ENCODE measurements at places on chromosomes 2 and 18.

DNA sequence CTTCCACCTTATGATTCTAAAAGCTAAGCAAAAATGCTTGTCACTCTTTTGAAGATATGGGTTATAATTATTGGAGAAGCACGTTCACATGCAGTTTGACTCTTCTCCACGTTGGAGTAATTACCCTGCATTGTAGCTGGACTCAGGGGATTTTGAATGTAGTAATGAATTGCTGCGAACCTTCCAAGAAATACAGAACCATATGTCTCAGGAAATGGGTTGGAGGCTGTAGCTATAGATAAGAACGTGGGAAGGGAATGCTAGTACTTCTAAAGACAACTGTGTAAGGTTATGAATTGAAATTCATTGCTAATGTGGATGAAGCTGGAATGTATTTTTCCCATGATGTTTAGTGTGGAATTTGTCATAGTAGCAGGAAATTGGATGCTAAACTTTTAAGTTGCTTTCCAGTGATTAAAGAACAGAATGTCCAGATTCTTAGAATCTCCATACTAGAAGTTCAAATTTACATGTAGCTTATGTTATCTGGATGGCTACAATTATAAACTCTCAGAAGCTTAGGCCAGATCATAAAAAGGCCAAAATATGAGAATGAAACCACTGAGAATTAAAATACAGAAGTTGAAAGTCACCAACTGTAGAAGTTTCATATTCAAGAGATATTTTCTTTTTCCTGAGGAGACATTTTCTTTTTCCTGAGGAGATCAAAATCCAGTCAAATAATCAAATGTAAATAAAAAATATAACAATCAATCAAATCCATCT, 27.3 kb upstream of the SPOPL start:
- DNase-seq: no peak

DNA sequence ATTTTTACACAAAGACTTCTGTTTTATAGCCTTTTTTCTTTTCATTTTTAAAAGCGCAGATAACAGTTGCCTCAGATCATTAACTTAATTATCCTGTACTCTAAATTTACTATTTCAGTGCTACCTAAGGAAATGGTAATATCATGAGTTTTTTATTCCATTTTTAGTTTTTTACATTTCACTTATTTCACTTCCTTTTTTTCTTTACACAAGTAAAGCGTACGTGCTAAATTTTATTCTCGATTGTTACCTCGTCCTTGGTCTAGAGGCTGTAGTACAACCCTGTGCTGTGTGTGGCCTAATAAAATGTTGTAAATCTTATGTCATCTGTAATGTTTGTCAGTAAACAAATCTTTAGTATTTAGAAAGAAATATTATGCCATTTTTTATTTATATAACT, 49.2 kb downstream of the CRIM1 start:
- no peak for DNase-seq

GRCh38 chr2:170123593-170123992, 54.4 kb upstream of the MYO3B start:
- DNase-seq: no peak

- peak; percentile 80 for DNase-seq
Measured at GRCh38 chr2:174117951-174118930, 130.1 kb downstream of the OLA1 start.

GRCh38 chr18:11883153-11883552, 25.0 kb downstream of the MPPE1 start:
- no peak for DNase-seq

DNA sequence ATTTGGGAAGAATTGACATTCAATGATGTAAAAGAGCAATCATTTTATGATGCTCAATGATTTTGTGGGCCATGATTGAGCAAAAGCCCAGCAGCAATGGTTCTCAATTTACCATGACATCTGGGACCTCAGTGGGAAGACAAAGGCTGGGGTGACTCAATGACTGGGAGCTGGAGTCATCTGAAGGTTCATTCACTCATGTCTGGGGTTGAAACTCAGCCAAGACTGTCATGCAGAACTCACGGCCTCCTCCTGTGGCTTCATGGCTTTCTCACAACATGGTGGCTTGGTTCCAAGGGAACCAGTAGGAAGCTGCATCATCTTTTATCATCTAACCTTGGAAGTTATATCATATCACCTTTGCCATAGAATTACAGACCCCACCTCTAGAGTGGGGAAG, 45.1 kb upstream of the CD226 start:
- DNase-seq: no peak

DNA sequence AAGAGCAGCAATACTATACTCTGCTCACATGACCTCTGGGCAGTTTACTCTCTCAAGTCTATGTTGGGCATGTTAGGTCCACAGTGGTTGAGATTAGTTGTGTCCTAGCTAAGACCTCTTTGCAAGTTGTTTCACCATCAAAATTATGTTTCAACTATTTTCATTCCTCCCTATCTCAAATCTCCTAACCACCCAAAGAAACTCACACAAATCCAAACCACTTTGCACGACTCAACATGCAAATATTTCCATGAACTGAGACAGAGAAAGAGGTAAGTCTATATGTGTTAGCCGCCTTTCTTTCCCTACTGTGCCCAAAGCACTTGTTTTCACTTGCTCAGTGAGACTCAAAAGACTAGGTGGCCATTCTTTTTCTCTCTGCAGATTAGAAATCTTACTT, 546.8 kb downstream of the TNS1 start:
- DNase-seq: no peak

DNA sequence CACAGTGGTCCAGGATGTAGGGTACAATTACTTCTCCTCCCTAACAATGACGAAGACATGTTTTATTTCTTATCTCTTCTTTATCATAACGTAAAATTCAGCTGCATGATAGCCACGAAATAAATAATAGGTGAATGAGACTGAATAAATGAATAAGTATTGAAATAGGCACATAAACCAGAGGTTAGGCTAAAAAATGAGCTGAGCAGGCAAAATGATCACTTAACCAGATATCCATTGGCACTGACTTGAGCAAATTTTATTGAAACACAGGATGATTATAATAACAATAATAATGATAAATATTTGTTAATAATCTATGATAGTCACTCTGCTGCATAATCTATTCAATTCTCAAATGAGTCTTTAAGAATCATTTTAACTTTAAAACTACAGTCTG, 506.9 kb upstream of the ZNF804A start:
- no peak for DNase-seq

- peak; percentile 39 for DNase-seq
Measured at GRCh38 chr2:145984580-145984979, 1464.7 kb upstream of the ZEB2 start.

DNA sequence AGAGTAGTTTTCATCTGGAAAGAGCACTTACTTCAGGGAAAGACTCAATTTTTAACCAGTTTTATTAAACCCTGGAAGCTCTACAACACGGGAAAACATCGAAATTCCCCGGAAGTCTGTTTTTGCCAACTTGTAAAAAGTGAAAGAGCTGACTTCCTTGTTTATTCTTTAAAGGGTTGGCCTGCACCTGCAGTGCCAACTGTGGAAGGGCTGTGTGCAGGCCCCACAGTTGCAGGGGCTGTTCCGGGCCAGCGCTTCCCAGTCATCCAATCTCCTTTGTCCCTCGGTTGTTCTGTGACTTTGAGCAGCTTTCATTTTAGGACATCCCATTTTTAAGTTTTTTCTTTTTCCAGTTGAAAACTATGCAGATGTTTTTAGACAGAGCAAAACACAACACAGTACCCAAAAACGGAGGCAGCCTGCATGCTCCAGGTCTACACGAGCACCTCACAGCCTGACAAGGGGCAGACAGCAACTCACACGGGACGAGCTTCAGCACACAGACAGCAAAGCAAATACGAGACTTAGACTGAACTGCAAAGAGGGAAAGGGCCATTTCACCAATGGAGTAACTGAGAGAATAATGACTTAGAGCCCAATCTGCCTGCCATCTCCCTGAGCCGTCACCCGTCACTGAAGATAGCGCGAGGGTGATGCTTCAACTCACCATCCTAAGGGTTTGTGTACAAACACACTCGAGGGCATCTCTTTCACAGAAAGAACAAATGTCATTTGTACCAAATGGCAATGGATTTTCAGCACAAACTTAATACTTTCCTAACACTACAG, 70.6 kb downstream of the EMILIN2 start:
- DNase-seq: no peak

GRCh38 chr2:70826696-70827350, 6.4 kb upstream of the CLEC4F start:
- no peak for DNase-seq

DNA sequence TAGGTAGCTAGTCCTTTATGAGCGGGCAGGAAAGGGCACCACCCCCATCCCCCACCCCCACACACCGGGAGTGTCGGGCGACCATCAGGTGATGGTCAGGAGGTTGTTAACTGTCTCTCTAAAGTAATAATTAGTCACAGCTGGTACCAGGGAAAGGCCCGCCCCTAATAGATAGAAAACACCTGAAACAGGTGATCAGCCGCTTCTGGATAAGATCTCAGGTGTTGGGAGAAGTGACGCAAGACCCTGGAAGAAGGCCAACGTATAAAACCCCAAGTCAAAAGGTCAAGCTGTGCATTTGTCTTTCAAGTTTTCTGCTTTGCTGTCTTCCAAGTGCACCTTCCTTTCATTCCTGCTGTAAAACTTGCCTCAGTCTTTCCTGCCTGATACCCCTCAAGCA, 59.6 kb upstream of the LINC00305 start:
- DNase-seq: no peak

DNA sequence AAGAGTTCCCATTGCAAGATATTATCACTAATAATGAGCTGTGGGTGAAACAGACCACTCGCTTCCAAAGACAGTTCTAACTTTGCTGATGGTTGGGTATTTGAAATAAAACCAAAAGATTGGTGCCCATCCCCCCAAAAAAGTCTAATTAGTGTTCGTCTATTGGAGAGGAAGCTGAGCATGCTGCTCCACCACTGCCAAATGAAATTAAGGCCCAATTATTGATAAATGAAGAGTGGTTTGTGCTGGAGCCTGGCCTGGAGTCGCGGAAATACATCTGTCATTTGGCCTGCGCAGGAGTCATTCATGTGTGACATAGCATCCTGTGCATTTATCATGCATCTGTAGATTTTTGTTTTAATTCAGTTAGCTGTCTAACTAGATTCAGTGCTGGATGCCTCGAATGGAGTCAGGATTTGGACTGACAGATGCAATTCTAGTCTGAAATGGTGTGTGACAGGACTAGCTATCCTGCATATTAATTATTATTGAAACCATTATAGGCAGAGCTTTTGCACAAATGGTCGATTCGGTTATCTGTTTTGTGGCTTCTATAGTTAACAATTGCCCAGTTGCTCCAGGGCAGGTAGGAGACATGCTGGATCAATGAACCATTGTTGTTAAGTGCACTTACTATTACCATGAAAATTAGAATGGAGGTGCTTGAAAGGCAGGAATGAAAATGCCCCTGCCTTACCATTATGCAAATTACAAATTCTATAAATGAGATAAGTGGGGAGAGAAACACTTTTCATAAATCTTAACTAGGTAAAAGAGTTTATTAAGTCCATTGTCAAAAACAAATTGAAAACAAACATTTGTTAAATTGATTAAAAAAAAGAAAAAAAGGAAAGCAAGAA, 450.4 kb upstream of the TCF4 start:
- DNase-seq: no peak

- DNase-seq: no peak
Measured at GRCh38 chr2:177448031-177448430, 55.5 kb downstream of the AGPS start.

- no peak for DNase-seq
Measured at GRCh38 chr2:239826376-239826775, 198.8 kb downstream of the NDUFA10 start.

GRCh38 chr2:36394804-36395203, 39.2 kb downstream of the CRIM1 start:
- DNase-seq: no peak

- DNase-seq: no peak
Measured at GRCh38 chr18:9094307-9095226, 7.9 kb upstream of the NDUFV2 start.

- no peak for DNase-seq
Measured at GRCh38 chr2:190950566-190950991, 63.4 kb downstream of the STAT1 start.

DNA sequence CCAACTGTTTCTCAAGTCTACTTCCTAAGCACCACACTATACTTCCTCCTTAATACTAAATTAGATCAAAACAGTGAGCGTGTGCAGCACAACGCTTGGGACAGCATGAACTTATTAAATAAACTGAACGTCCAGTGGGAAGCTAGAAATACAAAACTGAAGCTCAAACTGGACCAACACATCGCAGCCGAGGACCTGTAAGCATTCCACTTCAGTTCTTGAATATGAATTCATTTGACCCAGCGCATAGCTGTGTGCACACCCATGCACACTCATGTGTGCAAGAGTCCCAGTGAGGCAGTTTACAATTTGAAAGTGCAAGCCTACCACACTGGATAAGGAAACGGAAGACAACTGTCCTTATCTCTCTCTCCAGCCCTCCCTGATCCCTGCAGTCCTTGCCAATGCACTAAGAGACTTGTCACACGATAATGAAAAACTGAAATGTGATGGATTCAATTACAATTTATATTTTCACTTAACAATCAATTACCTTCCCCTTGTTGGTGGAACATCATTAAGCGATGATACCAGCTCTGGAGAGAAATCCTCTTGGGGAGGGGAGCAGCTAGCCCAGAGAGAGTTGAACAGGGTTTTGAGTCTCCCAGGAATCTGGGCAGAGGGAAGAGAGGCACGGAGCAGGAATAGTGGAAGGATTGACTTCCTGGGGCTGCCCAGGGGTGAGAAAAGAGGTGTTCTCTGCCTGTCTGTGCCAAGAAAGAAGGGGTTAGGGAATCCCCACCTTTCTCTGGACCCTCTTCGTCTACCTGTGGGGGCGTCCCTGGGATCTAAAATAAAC, 186.5 kb upstream of the KLHL29 start:
- DNase-seq: no peak

DNA sequence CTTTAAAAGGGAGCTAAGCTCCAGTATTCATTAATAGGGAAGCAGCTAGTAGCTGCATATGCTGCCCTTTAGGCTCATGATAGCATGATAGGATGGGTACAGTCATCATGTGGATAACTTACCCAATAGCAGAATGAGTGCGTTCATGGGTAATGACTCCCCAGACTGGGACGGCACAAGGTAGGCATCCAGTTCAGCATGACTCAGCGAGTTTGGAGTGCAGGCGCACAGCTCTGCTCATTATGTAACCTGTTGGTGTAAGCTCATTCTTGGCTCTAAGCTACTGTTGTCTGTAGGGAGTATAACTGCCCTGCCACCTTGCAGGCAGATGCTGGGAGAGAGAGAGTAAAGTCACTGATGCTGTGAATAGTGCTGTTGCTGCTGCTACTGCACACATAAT, 209.2 kb upstream of the SYT4 start:
- no peak for DNase-seq

DNA sequence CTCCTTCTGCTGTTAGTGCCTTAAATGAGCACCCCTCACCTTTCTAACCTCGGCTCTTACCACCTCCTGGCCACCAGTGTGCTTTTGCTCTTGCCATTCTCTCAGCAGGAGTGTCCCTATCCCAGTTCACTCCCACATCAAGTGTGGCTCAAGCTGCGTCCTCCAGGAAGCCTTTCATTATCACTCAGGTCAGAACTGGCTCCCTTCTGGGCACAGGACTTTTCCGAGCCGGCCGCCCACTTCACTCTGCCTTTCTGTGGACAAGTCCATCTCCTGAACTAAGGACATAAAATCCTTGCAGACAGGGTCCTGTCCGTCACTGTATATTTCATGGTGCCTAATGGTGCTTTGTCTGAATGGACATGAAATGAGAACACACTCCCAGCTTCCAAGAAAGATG, 15.6 kb downstream of the TMEM127 start:
- no peak for DNase-seq

GRCh38 chr18:69414184-69414583, 13.5 kb downstream of the DOK6 start:
- no peak for DNase-seq
